ENCODE measurements at places on chromosomes 2 and 18.

GRCh38 chr2:231597627-231598026 lies 5.0 kb downstream of the TEX44 start:
- DNase-seq = no peak

DNA sequence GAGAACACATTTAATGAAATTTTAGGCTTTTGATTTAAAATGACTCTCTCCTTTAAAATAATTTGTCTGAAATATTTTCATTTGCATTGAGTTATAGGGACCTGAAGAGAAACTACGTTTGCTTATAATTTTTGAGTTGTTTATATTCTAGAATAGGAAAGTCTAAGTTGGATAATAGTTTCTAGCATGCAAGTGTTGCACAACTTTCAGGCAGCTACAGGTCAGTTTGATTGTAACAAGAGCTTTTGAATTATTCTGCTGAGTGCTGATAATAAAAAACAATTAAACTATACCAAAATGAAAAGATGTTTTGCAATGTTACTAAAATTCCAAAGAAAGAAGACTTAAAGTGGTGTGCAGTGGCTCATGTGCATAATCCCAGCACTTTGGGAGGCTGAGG lies 71.0 kb downstream of the PDE1A start:
- no peak for DNase-seq

GRCh38 chr2:242085941-242086621 lies 216.6 kb downstream of the RTP5 start:
- DNase-seq = peak; percentile 43

GRCh38 chr2:226869371-226869770 lies 33.5 kb downstream of the RHBDD1 start:
- no peak for DNase-seq

GRCh38 chr2:206988884-206989283 lies 49.6 kb downstream of the CPO start:
- no peak for DNase-seq

DNA sequence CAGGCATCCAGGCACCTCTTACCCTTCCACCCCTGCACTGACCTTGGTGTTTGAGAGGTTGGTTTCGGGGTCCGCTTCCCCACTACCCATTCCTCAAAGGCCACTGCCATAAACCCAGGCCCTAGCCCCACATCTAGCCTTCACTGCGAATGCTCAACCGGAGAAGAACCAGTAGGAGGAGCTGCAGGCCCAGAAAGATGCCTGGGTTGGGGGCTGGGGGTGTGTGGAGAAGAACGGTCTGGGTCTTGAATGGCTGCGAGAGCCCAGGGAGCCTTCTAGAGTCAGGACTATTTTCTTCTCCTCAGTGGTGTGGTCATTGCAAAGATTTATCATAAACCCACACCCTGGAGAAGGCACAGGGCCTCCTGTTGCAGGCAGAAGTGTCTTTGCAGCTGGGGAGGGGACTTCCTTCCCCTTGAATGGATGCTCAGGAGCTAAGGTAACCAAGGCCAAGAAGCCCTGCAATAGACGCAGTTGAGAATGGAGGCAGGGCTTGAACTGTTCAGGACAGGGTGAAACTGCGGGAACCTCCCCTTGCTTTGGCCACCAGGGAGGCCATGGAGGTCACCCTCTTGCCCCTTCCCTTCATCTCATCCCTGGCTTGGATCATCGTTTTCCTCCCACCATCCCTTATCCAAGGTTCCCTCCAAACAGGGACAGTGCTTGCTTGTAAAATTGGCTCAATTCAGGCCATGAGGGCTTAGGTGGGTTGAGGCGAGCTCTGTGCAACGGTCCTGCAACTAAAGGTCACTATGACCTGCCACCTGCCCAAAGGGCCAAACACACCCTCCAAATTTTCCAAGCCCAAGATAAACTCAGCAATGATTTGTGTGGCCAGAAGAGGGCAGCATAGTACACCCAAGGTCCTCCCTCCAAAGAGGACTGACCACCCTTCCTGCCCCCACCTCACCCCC lies 20.9 kb downstream of the THNSL2 start:
- DNase-seq = peak; percentile 44

DNA sequence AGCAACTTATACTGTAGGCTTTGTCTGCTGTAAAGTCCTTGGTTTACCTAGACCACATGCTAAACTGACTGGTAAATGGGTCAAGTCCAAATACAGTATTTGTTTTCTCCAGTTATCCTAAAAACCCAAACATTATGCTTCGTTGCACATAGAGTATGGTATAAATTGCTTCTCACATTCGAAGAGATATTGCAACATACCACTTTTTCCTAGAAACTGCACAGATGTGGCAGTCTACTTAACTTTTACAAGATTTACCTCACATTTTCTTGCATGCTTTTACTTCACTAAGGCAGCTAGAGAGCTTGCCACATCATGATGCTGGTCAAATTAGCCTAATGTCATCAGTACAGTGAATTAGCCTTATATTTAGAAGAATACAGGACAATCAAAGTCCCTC lies 66.0 kb upstream of the SCN7A start:
- DNase-seq = no peak

DNA sequence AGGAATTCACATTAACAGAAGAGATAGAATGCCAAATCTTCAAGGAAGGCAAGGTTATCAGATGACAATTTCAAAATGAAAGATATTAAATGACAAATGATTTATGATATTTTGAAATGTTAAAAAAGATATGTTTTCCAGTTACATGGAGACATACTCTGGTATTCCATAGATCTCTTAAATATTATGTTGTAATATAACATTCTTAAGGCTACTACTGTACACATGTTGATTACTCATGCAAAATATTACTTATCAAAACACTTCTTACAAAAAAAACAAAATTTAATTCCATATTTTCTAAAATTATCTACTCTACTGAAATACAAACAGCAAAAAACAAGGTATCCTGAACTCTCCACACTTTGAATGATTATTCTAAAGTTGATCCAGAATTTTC lies 22.9 kb downstream of the RTTN start:
- DNase-seq = no peak

DNA sequence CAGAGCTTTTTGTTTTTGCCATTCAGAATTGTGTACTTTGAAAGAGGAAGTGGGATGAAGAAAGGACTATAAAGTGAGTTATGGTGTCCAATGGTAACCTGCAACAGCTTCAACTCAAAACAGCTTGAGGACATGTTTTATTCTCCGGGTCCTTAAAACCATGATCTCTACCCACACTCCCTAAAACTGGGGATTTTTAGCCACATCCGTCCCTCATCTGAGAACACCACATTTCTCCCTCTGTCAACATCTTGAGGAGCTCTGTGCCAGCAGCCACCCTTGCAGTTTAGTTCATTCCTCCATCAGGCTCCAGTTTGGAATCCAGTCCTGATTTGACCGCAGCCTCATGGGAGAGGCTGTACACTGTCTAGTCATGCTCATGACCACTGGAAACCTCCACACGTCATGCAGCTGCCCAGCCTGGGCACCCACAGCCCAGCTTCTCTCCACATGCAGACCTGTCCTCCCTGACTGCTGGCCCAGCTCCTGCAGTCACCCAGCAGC lies 62.6 kb downstream of the C18orf63 start:
- peak; percentile 66 for DNase-seq

DNA sequence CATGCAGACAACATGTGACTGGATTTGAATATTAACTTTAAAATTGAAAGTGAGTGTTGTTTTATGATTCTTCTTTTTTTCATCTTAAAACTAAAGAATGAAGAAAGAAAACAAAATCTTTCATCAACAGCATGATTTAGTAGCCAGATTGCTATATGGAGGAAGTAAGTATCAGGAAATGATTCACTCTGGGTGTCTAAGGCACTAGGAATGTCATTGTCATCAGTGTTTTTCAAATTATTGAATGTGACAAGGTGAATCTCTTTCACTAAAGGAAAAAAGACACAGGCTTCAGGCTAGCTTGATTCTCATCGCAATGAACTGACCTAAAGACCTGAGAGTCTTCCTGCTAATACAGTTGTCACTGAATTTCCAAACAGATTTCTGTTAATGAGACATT lies 430.1 kb downstream of the FBXO15 start:
- no peak for DNase-seq

DNA sequence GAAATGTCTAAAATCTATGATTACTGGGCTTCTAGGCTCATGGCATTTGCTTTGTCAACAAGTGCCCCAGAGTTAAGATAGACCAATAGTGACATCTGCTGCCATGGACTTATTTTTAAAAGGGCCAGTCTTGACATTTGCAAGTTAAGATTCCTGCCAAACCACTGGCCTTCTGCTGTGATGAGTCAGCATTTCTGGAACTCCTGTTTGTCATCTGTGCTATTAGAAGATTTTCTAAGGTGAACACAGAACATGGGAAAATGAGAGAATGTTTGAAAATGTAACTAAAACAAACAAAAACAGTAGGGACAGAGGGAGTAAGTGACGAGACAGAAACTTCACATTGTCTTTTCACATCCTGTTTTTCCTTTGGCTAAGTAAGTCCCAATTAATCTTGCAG lies 93.7 kb upstream of the WDR75 start:
- DNase-seq = no peak

GRCh38 chr2:153232464-153232863 lies 246.1 kb downstream of the RPRM start:
- no peak for DNase-seq

DNA sequence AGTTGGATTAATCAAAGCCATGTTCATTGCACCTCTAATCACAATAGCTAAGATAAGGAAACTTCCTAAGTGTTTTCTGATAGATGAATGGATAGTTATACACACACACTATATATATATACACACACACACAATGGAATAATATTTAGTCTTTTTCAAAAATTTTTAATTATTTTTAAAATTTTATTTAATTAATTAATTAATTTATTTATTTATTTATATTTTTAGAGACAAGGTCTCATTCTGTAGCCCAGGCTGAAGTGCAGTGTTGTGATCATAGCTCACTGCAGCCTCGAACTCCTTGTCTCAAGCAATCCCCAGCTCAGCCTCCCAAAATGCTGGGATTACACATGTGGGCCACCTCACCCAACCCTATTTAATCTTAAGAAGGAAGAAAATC lies 481.0 kb upstream of the TNP1 start:
- no peak for DNase-seq

DNA sequence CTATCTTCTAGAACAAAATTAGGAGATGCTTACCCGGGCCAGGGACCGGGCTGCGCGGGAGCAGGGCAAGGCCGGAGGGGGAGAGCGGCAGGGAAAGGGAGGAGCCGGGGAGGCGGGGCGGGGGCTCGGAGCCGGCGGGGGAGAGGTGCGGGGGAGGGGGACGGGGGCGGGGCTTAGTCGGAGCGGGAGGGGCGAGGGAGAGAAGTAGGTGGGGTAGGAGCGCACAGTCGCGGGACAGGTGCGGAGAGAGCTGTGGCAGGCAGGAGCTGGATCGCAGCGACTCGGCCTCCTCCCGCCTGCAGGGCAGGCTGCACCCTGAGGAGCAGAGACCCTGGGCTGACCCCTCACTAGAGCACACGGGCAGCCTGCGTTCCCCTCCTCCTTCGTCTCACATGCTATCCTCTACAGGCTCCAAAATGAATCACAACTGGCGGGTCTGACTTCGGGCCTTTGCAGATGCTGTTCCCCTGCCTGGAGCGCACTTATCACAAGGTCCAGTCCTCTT lies 290.3 kb downstream of the CELF4 start:
- no peak for DNase-seq

GRCh38 chr2:98564541-98565132 lies 43.7 kb downstream of the COA5 start:
- no peak for DNase-seq

GRCh38 chr18:79538635-79539034 lies 141.0 kb upstream of the CTDP1 start:
- peak; percentile 5 for DNase-seq

GRCh38 chr18:23504720-23505119 lies 1.4 kb downstream of the RMC1 start:
- DNase-seq = peak; percentile 47

GRCh38 chr2:220696280-220696669 lies 875.8 kb downstream of the EPHA4 start:
- no peak for DNase-seq
